Lung (tissue), 17 donors: ENCODE measurements at places on chromosomes 1 and 21. TPM values are rescaled to one million over a fixed set of nuclear protein-coding genes. Genes with fewer than 3 reads are reported as not detected.

- DNase-seq = no peak
Measured at GRCh38 chr1:163928069-163928468, 606.3 kb downstream of the NUF2 start.

GRCh38 chr1:166808952-166809351 lies 30.3 kb upstream of the POGK start:
- DNase-seq = no peak

DNA sequence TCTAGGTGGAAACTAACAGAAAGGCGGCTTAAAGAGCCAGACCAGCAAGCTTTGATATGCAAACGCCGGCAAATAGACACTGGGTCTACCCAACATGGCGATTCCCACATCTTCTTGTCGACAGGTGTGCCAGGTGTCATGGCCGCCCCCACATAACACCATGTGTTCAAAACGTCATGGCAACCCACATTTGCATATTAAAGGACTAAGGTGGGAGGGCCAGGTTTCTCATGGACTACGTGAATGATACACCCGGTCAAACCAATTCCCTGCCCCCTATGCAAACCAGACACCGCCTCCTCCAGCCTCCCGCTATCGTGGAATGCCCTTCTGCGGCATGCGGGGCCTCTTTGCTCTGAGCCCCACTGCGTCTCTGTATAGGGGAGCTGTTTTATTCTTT lies 41.3 kb downstream of the ICOSLG start:
- DNase-seq = no peak

- peak; percentile 51 for DNase-seq
Measured at GRCh38 chr1:16082283-16083038, 9.0 kb upstream of the FAM131C start.

GRCh38 chr1:212218911-212219310 lies 66.3 kb upstream of the PPP2R5A start:
- peak; percentile 74 for DNase-seq

DNA sequence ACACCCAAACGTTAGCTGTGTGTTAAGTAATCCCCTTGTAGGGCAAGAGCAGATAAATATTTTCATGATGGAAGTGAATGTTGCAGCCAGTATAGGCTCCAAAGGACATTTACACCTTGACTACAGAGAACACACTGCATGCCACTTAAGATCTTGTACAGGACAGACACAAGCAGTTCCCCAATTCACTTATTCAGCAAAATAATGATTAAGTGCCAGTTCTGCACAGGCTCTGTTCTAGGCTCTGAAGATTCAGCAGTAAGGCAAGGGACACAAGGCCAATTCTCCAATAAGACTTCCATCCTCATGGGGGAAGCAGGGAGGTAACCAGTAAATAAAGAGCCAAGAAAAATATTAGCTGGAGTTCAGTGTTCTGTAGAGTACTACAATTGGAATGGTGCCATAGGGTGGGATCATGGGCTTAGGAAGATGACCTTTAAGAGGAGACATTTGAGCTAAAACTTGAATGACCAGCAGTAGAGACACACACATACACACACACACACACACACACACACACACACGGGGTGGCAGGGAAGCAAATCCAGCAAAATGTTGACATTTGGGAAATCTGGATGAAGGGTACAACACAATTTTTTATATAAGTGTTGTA lies 199.9 kb upstream of the JUN start:
- no peak for DNase-seq

The WDR64 gene
- not detected for polyA plus RNA-seq

The OR2M3 gene
- not detected for polyA plus RNA-seq

The DMRTA2 gene
- 0.08 TPM for polyA plus RNA-seq

The PLD5 gene
- 0.09 TPM for polyA plus RNA-seq

The AMY1C gene
- 71.2 TPM for polyA plus RNA-seq
